ENCODE measurements at places on chromosomes 12 and 14. TPM values are rescaled to one million over a fixed set of nuclear protein-coding genes. Genes with fewer than 3 reads are reported as not detected.

DNA sequence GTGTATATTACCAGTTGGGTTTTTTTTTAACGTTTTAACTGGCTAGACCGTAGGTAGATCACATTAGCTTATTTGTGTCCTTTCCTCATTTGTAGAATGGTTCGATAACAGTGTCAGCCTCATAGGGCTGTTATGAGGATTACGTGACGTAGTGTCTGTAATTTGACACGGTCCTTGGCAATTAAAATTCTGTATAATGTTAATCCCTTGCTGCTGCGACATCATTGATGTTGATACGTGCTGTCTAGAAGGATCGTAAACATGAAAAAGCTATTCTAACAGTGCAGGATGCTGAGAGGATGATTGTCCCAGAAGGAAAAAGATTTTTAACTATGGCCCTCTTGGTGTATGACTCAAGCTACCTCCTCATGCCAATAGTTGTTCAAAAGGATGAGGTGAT is 50.9 kb downstream of the HSP90AA1 start:
- no peak for DNase-seq

GRCh38 chr12:44875954-44876543 is at the start of gene NELL2:
Gene NELL2 (minus strand): TSS chr12:44876315. CDS start chr12:44875869, 446 bp downstream.
- DNase-seq, result peak; percentile 75

DNA sequence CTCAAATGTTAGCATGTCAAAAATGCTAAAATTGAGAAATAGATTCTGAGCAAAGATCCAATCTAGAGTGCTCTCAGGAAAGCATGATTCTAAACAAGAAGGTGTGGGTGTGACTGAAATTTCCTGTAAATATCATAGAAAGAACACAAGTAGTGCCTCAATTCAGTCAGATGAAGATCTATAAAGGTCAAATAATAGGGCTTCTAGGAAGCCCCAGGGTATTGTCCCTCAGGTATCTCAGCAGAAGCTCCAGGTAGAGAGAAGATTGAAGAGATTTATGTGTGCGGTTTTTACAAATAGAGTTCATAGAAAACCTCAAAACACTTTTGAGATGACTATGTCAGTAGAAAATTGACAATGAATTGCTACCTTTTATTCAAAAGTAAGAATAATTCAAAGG is 13.0 kb downstream of the KLRD1 start:
- DNase-seq, result no peak

GRCh38 chr12:130992448-130992847 is 38.7 kb downstream of the ADGRD1 start:
- peak; percentile 71 for DNase-seq

DNA sequence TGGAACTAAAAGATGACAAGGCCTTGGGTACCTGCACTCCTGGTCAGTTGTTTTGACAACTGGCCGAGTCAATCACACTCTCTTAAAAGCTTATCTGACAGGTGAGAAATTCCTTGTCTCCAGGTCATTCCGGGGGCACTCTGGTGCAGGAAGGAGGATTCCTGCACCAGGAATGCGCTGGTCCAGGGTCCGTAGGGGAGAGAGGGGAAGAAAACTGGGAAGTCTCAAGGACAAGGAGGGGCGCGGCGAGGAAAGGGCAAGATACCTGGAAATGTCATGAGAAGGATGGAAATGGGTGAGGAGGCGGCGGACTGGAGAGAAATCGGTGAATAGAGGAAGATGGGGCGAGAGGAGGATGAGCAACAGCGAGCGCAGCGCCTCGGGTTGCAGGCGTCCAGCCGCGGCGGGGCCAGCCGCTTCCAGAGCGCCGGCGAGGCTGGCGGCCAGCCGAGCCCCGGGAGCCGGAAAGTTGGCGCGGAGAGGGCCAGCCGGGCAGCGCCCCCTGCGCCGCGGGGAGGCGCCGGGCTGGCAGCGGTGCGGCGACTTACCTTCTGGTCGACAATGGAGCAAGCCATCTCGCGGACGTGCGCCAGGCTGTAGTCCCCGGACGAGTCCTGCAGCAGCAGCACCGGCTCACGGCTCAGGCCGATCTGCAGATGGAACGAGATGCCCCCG is 809 bp downstream of the PRKD1 start:
- DNase-seq, result peak; percentile 82

GRCh38 chr12:6951551-6952120 is 480 bp downstream of the PTPN6 start:
- peak; percentile 66 for DNase-seq

DNA sequence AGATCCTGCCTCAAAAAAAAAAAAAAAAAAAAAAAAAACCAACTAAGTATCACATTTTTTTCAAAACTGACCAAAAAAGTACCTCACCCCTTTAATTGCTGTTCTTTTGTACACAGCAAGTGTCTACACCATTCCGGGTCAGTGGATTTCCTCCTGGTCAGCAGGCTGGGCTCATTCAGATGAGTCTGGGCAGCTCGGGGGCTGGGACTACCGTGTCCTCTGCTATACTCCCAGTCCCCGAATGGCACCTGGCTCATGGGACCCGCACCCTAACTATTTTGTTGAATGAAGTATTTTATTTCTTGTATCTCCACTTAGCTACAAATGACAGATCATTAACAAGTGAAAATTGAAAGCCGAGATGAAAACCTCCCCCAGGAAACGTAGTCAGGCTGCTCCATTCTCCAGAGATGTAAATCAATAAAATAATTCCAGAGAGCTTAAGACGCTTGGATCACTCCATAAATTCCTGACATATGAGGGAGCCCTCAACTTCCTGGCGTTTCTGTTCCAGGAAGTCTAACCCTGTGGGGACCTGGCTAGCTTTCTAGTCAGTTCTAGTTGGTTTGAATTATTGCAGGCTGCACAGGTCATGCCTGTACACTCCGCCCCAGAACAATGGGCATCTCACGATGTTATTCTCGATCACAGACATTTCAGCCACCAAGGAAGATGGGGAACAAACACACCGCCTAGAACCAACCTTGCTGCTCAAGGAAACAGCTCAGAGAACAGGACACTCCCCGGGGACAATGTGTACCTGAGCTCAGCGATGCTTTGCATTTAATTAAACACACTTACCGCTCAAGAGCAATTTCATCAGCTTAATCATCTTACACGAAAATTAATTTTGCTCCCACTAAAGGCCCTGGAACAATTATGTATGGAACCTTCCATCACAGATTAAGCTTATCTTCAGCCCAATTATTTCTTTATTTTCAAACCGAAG is 76.3 kb downstream of the RIMBP2 start:
- no peak for DNase-seq

GRCh38 chr14:85243321-85243720 is 286.6 kb upstream of the FLRT2 start:
- DNase-seq, result no peak

GRCh38 chr12:131613186-131613585 is 97.7 kb upstream of the SFSWAP start:
- no peak for DNase-seq

Gene PZP
- total RNA-seq, result 0.42 TPM

Gene NGB
- total RNA-seq, result not detected

Gene CACNA2D4
- 7.3 TPM for total RNA-seq

Gene C12orf76
- total RNA-seq, result 6.7 TPM

Gene KRT6A
- total RNA-seq, result not detected

Measured in posterior vena cava (tissue), 2 donors.